ENCODE measurements at places on chromosomes 6 and 20.

GRCh38 chr20:17497821-17498580 lies 33.2 kb downstream of the BFSP1 start:
- peak; percentile 17 for DNase-seq

DNA sequence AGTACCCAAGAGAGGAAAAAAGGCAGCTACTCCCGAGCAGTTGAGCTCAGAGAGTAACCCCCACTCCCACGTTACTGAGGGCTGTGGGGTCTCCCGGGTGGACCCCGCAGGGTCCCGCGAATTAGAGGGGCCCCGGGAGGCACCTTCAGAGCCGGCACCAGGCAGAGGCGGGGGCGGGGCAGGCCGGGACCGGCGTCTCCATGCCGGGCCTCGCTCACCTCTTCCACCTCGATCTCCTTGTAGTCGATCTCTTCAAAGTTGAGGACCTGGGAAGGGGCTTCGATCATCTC lies 381 bp downstream of the MAP3K7 start:
- DNase-seq, result no peak

DNA sequence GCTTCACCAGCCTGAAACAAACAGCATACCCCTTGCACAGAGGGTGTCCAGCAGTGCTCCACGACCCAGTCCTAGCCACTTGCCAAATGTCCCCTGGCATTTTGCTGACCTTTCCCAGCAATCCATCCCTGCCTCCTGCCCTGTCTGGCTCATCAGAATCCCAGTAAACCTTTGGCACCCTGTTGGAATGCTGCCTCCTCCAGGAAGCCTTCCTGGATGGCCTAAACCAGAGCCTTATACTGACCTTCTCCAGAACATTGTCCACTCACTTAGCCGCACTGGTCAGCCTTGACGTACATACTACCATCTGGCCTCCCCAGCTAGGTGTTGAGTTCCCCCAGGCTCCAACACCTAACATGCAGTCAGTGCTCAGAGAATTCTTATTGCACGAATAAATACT lies 2.0 kb upstream of the PACSIN1 start:
- no peak for DNase-seq

GRCh38 chr6:135798751-135799515 lies 52.6 kb upstream of the PDE7B start:
- DNase-seq, result no peak

DNA sequence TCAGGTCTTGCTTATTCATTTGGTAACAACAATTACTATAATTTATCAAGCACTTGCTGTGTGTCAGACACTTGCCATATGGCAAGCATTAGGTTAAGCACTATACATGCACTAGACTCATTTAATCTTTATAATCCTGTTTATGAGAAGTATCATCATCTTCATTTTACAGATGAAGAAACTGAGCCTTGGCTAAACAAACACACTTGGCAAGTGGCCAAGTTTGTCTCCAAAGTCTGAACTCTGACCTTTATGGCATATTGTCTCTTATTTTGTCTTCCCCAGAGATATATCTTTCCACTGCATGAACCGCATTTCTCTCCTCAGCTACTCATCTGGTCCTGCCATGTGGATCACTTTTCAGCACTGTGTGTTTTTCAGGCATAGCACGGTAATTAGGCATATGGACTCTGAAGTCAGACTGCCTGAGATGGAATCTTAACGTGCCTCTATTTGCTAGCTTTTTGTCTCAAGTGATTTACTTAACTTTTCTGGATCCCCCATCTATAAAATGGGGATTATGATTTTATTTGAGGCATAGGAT lies 4.7 kb downstream of the ADGRF5 start:
- DNase-seq, result no peak

DNA sequence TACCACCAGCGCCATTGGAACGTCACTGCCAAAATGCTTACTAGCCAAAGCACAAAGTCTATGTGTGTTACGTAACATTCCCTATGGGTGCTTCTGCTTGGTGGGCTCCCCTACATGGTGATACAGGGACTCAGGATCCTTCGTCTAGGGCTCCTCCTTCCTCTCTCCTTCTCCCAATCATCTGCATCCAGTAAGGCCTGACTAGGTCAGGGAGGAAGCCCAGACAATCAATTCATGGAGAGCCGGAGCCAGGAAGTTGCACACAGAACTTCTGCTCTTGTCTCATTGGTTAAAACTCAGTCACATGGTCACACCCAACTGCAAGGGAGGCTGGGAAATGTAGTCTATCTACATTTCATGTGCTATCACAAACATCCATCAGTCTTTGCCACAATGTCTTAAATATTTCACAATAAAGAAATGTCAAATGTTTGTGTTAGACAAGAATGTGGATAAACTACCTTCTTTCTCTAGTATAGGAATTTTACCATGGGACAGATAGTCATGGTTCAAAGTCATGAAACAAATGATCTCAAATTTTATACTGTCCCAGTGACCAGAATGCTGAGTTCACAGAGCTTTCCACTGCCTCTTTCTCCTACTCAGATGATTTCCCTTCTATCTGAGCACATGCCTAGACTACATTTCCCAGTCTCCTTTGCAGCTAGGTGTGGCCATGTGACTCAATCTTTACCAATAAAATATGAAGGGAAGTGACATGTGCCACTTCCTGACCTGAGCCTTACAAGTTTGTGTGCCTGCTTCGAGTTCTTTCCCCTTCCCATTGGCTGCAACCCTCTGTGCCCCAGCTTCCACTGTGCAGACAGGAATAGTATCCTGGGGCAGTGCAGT lies 9.3 kb upstream of the KCNK15 start:
- DNase-seq, result peak; percentile 94

DNA sequence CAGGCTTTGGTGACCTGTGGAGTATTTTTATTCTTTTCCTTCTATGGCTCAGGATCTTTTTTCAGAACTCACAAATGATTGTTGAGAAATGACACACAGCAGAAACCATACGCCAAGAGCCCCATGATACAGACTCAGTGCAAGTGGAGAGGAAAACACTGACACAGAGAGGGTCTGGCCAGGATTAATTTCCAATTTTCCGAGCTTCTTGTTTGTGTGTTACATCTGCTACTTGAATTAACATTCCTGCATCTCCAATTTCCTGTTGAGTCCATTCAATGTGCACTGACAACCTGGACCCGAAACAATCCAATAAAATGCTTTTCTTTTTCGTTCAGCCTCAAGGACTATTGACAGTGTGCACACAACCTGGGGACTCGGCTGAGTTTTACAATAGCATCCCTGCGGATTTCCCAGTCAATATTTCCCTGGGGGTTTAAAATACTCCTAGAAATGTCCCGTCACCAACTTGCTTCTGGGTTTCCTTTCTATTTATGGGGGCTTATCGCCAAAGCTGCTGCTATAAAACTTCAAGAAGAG lies 4.9 kb upstream of the MLN start:
- DNase-seq, result no peak

- no peak for DNase-seq
Measured at GRCh38 chr6:84882768-84883766, 118.7 kb upstream of the TBX18 start.

GRCh38 chr6:97669191-97670031 lies 386.4 kb upstream of the MMS22L start:
- DNase-seq, result peak; percentile 40

GRCh38 chr6:79756496-79756895 lies 125.4 kb downstream of the SH3BGRL2 start:
- peak; percentile 22 for DNase-seq

GRCh38 chr20:8974009-8974708 lies 94.7 kb upstream of the PLCB4 start:
- no peak for DNase-seq

DNA sequence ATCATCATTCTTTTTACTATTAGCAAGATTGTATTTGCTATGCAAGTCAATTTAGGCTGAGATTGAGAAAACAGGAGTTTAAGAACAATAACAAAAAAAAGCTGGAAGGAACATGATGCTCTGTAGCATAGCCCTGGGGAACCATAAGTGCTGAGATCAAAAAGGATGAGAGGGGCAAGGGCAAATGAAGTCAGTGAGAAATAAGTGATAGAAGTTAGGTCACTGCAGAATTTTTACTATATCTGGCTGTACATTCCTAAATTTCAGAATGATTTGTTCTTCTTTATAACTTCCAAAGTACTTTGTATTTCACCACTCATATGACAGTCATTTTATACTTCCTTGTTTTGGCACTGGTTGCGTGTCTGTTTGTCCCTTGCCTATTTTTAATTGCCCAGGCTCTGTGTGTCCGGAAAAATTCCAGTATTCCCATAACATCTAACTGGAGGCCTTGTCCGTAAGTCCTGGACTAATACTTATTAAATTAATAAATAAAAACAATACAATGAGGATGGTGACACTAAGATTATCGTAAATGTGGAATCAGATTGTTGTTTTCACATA lies 444.7 kb downstream of the TENT5A start:
- no peak for DNase-seq

DNA sequence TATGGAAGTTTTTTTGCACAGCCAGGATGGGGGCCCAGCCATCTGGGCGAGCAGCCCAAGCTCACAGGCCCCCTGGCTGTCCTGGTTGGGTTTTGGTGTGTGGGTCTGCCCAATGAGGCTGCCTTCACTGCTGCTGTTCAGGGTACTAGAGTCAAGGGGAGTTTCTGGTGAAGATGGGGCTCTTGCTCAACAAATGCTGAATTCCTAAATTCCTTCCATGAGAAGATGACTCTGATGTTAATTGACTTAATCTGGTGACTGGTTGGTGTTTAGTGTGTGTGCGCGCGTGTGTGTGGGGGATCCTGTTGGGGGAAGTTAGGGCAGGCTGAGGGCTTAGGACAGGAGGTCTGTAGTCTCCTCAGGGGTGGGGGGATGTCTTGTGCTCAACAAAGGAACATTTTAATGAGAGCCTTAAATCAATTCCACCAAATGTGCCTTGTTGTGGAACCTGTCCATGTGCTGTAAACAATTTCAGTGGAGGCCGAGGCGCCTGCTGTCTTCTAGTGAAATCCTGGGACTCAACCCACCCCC lies 1.9 kb downstream of the PTK7 start:
- no peak for DNase-seq

DNA sequence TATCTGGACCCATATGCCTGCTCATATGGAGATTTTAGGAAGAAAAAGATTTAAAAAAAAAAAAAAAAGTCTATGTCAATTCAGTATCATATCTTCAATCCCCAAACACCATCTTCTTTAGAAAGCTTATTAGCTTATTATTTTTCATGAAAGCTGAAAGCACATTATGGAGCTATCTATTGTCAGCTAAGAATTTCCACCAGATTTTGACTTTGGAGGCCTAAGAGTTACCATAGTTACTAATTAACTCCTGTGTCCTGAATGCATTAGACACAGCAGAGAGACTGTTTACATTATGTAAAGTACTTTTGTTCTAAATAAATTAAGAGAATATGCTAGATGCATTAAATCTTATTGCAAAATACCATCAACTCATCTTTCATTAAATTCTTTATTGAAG lies 255.5 kb upstream of the NRSN1 start:
- DNase-seq, result no peak

DNA sequence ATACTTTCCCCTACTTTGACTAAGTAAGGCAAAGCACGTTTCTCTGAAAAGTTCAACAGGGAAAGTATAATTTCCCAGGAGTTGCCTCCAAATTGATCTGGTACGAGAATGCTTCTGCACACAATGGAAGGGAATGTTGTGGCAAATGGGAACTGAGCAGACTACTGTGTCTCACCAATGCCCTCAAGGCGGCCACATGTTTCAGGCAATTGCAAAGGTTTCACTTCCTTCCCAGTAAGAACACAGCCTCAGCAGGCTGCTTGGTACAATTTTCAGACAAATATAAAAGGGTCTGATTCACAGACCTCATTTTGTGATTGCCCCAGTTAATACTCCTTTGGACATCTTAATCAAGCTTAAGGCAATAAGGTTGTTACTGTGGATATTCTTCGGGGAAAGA lies 71.2 kb downstream of the KIAA0319 start:
- DNase-seq, result no peak

- DNase-seq, result no peak
Measured at GRCh38 chr6:38818691-38819090, 103.6 kb downstream of the DNAH8 start.

- no peak for DNase-seq
Measured at GRCh38 chr6:124866040-124866439, 96.2 kb upstream of the RNF217 start.

GRCh38 chr6:148775161-148775560 lies 28.3 kb downstream of the UST start:
- DNase-seq, result no peak

All from iris pigment epithelial cell (primary cell).